ENCODE measurements at places on chromosomes 6 and 20.
A peak's percentile ranks its signal among the peaks of the same experiment; 100 is the strongest.

DNA sequence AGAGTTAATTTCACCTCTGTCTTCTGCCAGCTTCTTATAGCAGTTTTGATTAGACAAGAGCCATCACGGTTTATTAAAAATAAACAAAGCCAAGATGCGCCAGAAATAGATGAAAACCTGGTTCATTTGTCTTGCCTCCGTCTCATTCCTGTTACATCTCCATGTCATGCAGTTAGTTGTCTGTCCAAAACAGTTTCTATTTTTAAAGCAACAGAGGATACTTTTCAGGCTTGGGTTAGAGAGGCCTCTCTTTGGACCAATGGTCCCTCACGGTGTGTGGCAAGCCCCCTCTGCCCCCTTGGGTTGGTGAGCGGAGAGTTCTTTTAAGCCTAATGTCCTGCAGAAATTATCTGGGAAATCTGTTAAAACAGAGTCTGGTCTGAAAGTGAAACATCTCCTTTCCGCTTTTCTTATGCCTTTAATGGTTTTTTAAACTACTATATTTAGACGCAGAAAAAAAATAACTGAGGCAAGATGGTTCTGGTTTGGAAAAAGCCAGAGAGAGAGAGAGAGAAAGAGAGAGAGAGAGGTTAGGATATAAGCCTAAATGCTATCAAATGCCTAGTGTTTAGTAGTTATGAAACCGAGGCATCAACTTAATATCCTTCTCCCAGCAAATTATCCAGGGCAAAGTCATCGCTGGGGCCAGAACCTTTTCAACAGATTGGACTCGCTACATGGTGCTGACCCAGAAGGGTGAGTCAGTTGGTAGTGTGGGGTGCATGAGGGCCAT lies 64.5 kb downstream of the ZDHHC14 start:
- DNase-seq: no peak

GRCh38 chr6:147132889-147133288 lies 71.3 kb upstream of the STXBP5 start:
- DNase-seq: no peak

- DNase-seq: no peak
Observed at GRCh38 chr6:28876710-28877109, 47.1 kb downstream of the TRIM27 start.

DNA sequence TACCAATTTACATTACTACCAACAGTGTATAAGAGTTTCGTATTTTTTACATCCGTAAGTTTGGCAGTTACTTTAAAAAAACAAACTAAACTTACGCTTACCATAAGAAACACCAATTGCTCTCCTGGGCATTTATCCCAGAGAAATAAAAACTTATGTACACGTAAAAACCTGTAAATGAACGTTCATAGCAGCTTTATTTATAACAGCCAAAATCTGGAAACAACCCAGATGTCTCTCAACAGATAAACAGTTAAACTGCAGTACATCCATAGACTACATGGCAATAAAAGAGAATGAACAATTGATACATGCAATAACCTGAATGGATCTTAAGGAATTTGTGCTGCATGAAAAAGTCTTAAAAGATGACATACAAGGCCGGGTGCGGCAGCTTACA lies 30.7 kb downstream of the NCR2 start:
- no peak for DNase-seq

DNA sequence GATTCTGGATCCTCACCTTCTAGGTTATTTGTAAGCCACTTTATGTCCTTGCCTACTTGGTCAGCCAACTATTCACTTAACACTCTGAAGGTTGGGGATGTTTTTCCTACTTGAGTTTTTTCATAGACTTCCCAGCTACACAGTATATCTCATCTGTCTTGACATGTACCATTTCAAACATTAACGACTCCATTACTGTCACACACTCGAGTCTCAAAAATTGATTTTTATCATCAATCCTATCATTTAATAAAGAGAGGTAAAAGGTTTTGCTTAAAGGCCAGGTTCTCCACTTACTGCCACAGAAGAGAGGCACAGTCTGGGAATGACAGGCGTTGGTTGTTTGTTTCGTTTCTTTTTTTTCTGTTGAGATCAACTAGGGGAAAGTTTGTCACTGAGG lies 38.2 kb upstream of the LAMP5 start:
- no peak for DNase-seq

GRCh38 chr20:18031888-18032509 lies 25.7 kb downstream of the OVOL2 start:
- DNase-seq: no peak

- DNase-seq: peak; percentile 38
Observed at GRCh38 chr20:62921119-62921687, 5.1 kb downstream of the DIDO1 start.

DNA sequence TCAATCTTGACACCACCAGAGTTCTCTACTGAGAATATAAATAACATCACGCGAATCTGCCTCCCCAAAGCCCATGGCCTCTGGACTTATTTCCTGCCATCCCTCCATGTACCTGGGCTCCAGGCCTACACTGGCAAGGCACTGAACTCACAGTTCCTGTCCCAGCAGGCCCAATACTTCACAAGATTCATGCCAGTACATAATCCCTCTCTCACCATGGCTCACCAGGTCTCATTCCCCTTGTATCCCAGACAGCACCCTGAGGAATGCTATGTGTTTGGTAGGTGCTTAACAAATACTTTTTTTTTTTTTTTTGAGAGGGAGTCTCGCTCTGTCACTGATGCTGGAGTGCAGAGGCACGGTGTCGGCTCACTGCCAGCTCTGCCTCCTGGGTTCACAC lies 1.9 kb downstream of the KIF16B start:
- no peak for DNase-seq

DNA sequence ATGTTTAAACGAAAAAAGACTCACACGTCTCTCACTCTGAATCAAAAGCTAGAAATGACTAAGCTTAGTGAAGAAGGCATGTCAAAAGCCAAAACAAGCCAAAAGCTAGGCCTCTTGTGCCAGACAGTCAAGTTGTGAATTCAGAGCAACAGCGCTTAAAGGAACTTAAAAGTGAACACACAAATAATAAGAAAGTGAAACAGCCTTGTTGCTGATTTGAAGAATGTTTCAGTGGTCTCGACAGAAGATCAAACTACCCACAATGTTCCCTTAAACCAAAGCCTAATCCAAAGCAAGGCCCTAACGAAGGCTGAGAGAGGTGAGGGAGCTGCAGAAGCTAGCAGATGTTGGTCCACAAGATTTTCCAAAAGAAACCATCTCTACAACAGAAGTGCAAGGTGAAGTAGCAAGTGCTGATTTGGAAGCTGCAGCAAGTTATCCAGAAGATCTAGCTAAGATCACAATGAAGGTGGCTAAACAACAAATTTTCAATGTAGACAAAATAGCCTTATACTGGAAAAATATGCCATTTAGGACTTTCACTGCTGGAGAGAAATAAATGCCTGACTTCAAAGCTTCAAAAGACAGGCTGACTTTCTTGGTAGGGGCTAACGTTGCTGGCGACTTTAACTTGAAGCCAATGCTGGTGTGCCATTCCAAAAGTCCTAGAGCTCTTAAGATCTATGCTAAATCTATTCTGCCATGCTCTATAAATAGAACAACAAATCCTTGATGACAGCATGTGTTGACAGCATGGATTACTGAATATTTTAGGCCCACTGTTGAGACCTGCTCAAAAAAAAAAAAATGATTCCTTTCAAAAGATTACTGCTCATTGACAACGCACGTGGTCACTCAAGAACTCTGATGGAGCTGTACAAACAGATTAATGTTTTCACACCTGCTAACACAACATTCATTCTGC lies 40.3 kb downstream of the SEC63 start:
- DNase-seq: no peak

DNA sequence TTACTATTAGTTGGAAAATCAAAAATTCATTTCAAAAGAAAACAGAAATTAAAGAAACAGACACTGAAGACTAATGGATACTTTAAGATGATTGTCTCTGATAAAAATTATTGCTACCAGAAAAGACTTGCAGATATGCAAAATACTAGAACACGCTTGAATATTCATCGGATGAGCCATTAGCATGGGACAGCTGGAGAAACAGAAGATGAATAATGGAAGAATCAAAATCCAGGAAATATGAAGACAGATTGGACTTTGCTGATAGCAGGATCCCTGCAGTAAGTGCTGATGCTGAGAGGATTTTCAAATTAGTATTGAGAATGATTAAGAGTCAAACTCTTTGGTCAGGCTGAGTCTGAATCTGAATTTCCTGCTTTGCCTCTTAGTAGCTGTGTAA lies 169.4 kb downstream of the EYS start:
- DNase-seq: no peak

DNA sequence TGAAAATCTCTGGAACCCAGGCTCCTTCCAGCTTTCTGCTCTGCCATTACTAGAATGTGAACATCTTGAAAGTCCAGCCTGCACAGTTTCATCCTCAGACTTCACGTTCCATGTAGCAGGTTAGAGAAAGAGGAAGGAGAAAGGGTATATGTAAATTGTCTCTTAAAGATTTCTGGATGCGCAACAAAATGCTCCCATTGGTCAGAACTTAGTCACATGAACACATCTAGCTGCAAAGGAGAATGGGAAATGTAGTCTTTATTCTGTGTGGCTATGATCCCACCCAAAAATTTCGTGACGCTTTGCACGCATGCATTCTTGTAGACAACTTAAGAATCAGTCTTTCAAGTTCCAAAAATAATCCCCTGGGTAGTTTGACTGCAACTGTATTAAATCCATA lies 46.4 kb upstream of the CHD6 start:
- no peak for DNase-seq

DNA sequence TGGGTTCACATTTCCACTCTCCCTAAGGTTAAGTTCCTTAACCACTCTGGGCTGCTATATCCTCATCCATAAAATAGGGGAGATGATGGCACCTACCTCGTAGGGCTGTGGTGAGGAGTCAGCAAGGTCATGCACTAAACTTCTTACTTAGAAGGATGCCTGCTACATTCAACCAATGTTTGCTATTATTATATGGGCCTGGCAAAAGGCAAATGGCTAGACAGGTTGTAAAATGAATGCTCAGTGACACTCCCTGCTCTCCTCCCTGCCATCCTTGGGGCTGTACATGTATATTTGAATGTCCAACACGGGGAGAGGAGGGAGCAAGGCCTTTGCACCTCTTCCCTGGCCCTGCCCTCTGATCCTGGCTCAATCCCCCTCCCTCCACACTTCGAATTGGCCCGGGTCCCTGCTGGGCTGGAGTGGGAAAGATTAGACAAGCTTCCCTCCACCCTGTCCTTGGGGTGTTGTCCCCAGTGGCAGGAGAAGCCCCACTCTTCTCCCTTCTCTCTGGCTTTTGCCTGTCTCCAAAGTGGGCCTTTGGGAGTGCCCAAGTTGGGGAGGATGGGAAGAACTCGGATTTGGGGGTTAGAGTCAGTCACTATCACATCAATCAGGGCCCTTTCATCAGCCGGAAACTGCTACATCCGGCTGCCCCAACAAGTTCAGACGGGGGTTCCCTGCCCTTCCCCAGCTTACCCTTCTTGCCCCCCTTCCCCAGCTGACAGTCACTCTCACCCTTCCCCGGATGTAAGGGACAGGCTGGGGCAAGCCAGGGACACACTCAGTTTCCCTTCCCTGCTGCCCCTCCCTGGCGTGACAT lies 36.3 kb upstream of the VEGFA start:
- DNase-seq: no peak

DNA sequence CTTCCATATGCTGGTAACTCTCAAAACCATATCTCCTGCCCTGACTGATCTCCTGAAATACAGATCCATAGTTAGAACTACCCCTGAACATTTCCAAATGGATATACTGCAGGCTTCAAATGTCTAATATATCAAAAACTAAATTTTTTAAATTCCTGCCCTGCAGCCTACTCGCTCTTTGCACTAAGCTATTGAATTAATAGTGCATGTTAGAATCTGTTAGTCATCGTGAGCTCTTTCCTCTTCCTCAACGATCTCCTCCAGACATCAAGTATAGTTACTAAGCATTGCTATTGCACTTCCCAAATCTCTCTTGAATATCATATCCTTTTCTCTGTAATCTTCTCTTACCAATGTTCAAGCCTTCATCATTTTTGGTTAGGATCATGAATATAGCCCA lies 26.0 kb upstream of the RSPO3 start:
- DNase-seq: no peak

GRCh38 chr6:3293271-3294155 lies 34.8 kb downstream of the PSMG4 start:
- no peak for DNase-seq

DNA sequence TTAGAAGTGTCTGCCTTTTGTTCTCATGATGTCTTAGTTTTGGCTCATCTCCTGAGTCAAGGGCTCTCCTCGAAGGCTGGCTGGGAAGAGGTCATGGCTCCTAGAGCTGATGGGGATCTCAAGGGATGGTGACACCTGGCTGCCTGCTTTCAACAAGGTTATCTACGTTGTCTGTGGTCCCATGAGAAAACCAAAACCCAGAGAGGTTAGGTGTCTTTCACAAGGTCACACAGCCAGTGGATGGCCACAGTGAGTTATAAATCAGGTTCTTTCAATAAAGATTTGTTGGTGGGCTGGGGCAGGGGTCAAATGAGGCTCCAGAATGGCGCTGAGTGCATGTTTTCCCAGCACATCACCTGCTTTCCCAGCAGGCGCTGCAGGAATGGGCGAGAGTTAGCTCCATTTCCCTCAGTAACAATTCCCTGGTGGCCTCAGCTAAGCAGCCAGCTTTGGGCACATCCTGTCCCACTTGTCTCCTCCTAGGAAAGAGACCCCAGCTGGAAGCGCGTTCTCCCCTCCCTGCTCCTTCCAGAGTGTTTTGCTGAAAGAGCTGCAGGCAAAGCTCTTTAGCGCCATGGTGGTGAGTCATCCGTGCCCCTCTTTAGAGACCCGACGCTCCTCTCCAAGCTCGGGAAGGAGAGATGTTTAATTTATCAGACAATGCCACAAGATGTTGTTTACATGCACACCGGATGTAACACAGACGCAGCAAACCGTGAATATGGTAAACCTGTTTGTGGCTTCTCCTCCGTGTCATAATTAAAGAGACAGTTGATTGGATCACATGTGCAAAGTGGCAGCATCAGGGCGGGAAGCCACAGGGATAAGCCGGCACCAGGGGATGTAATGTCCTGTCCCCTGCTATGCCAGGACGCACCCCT lies 109.7 kb downstream of the LRFN2 start:
- DNase-seq: no peak

DNA sequence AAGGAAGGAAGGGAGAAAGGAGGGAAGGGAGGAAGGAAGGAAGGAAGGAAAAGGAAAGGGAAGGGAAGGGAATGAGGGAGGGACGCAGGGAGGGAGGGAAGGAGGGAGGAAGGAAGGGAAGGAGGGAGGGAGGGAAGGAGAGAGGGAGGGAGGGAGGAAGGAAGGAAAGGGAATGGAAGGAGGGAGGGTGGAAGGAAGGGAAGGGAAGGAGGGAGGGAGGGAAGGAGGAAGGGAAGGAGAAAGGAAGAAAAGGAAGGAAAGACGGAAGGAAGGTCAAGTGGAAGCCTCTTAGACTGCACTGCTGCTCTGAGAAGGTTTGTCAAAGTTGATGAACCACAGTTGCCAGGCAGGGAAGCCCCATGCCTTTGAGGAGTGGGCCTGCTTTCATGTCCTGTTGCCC lies 324.3 kb upstream of the ZFP64 start:
- DNase-seq: no peak

- no peak for DNase-seq
Observed at GRCh38 chr20:17614812-17615644, 45.2 kb downstream of the DSTN start.
